ENCODE measurements at places on chromosomes 2 and 18. TPM values are rescaled to one million over a fixed set of nuclear protein-coding genes. Genes with fewer than 3 reads are reported as not detected.
A peak's percentile ranks its signal among the peaks of the same experiment; 100 is the strongest.

- DNase-seq, result no peak
Measured at GRCh38 chr18:45245091-45245511, 370.2 kb upstream of the SLC14A2 start.

DNA sequence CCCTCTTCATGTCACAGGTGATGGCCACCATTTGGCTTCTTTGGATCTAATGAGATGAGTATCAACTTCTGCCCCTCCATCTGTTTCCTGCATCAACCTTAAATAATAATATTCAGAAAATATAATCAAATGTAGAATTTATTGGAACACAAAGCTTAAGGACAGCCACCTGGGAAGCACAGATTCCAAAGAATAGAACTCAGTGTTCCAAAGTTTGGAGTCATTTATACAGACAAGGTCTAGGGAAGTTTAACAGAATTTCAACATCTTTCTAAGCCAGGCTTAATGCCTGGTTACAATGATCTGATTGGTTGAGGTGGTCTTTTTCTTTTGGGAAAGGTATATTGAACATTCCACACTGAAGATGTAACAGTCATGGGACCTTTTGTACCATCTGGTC is 218.0 kb upstream of the PIEZO2 start:
- no peak for DNase-seq

DNA sequence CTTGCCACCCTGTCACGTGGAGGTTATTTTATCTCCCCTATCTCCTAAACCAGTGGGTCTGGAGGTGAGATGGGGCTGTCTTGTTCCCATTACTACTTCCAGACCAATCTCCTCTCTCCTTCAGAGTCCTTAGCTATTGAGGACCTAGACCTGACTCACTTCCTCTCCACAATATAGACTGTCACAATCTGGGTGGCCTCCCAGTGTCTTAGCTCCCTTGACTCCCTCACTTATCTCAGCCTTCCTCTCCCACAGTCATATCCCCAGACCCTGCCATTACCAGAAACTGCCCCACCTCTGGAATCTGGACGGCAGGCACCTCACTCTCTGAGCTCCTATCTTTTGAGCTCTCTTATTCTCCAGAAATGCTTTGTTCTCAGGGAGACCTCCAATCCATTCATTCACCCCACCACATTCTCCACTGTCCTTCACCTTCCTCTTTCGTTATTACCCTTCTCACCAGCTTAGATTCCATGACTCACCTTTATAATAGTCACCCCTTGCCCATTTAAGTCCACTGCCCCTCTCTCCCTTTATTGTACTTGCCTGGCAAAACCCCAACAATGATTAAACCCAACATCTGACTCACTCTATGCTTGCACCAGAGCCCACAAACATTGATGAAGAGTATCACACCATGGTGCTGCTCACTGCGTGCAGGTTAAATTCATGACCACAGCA is 23.3 kb upstream of the SIX3 start:
- DNase-seq, result no peak

GRCh38 chr2:63882395-63883105 is 40.9 kb downstream of the UGP2 start:
- no peak for DNase-seq

DNA sequence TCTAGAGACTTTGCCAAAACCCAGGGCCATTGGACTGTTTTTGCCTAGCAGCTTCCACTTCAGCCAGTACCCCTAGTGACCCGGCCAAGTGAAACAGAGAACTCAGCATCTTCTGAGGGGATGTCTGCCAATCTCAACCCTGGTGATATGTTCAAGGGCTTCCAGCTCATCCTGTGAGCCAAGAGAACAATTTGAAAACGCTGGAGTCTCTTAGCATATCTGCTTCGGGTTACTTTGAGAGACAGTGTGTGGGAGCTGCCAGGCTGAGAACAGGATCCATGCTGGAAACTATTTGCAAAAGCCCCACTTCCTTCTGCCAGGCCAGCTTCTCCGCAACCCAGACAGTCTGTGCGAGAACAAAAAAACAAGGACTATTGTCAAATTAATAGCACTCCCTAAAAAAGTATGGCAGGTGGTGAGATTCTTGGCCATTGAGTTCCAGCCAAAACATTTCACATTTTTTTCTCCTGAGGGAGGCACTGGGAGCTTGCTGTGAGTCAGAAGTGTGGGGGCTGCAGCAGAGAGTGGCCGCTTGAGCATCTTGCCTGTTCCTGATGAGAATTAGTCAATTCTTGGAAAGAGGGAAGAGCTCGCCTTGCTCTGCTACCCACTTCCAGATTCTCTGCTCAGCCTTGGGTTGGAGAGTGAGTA is 395.6 kb upstream of the TRIB2 start:
- DNase-seq, result peak; percentile 98

- DNase-seq, result peak; percentile 4
Measured at GRCh38 chr2:211035548-211036185, 479.3 kb downstream of the CPS1 start.

GRCh38 chr2:143058851-143059250 is 70.4 kb upstream of the ARHGAP15 start:
- no peak for DNase-seq

GRCh38 chr2:60806988-60807681 is 51.1 kb downstream of the PAPOLG start:
- peak; percentile 77 for DNase-seq

- peak; percentile 74 for DNase-seq
Measured at GRCh38 chr2:216799873-216800431, 59.9 kb downstream of the TNP1 start.

DNA sequence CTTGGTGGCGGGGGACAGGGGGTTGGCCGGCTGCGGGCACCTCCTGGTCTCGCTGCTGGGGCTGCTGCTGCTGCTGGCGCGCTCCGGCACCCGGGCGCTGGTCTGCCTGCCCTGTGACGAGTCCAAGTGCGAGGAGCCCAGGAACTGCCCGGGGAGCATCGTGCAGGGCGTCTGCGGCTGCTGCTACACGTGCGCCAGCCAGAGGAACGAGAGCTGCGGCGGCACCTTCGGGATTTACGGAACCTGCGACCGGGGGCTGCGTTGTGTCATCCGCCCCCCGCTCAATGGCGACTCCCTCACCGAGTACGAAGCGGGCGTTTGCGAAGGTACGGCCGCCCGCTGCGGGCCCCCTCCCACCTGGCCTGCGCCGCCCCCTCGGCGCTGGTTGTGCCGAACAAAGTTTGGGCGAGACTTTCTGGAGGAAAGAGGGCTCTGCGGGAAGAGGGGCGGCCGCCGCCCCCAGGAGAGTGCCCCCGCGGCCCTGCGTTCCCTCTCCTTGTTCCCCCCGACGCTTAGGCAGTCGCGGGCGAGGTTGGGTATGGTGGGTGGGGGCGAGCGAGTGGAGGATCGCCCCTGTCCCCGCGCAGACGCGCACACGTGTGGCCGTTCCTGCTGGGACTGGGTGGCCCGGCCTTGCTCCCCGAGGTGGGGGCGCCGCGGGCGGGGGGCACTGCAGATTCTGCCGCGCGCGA is 866 bp downstream of the CRIM1 start:
- peak; percentile 34 for DNase-seq

DNA sequence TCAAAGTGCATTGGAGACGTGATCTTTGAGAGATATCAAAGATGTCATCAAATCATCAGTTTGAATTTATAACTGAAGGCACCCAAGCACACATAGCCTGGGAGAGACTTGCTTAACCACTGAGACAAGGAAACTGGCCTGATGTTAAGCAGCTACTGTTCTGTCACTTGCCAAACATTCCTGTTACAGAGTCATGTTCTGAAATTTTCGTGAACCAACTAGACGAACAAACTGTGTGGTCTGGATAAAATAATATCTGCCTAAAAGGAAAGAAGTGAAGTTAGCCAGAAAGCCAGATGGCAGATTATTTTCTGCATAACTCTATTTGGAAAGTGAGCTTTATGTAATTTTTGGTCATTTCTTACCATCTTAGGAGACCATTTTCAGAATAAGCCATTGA is 51.4 kb downstream of the SPATS2L start:
- no peak for DNase-seq

DNA sequence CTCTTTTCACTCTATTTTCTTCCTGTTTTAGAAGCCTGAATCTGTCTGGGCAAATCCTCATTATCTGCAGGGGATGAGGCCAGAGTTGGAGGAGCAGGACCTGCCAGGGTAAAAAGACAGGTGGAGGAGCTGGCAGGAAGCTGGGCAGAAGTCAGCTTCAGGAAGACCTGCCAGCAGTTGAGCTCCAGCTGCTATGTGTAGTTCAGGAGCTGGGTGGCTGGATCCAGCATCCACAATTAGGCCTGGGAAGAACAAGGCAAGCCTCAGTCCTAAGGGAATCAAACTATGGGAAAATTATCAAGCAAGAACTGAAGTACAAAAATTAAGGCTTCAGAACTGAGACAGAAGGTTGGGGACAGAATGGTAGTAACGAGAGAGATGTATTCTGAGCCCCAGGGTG is 174.0 kb downstream of the MREG start:
- DNase-seq, result no peak

DNA sequence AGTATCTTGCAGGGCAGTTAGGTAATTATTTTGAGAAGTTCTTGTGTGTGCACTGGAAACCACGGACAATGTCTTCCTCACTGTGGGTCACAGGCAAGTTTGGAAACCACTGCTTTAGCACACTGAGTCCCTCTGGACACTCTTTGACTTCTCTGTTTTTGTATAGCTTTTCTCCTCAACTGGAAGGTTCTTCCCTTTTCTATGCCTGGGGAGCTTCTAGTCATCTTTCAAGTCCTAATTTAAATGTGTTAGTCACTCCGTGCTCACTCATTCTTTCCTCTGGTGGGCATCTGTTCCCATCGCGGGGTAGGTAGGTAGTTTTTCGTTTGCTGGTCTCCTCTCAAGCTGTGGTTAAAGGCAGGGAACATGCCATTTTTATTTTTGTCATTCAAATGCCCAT is 32.1 kb downstream of the E2F6 start:
- DNase-seq, result no peak

- no peak for DNase-seq
Measured at GRCh38 chr2:106122157-106122556, 71.9 kb downstream of the UXS1 start.

- DNase-seq, result no peak
Measured at GRCh38 chr2:11875481-11875880, 129.0 kb downstream of the LPIN1 start.

DNA sequence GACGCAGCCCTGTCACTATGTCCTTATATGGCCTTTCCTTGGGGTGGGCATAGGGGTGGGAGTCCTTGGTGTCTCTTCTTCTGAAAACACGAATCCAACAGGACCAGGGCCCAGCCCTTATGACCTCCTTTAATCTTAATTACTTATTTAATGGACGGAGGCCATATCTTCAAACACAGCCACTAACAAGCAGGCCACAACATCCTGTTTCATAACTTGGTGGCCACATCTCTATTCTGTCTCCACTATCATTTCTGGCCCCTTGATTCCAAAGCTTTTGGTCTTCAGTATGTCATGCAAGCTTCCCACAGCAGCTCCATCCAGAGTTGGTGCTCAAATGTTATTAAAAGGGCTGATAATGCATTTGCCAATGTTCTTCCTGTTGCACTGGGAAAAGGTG is 287.3 kb upstream of the SMIM21 start:
- DNase-seq, result no peak

DNA sequence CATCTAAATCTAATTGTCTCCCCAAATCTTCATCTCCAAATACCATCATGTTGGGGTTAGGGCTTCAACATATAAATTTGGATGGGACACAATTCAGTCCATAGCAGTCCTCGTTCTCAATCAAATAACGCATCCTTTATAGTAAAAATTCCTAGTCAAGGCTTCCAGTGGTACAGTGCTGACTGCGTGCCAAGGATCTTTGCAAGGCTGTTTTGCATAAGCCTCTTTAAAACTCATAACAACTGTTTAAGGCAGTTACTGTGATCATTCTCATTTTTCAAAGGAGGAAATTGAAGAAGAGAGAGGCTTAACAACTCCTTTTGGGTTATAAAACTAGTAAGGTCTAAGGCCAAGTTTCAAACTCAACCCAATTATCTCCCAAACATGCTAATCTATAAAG is 666.9 kb downstream of the NYAP2 start:
- DNase-seq, result no peak

GRCh38 chr18:53686965-53687364 is 537.5 kb downstream of the MBD2 start:
- DNase-seq, result no peak

DNA sequence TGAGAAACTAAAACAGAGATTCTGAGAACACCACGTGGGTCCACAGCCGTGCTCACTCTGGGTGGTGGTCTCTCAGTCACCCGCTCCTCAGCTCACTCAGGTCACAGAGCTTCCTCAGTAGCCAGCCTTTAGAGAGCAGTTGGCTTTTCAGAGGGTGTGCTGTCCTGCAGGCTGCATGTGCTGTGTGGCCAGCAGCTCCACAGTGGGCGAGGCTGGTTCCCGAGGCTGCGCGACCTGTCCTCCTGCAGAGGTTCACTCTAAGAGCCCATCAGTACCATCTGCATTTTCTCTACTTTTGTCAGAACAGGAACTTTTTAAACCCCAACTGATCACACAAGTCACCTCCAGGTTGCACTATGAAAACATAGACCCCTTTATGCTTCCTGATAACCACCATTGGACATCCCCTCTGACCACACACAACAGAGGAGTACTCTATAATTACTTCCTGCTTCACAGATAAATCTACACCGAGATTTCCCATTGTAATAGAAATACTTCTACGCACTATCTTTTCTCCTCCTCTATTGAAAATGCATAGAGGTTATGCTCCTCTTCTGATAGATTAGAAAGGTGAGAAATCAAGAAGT is 93.1 kb downstream of the GYPC start:
- no peak for DNase-seq

DNA sequence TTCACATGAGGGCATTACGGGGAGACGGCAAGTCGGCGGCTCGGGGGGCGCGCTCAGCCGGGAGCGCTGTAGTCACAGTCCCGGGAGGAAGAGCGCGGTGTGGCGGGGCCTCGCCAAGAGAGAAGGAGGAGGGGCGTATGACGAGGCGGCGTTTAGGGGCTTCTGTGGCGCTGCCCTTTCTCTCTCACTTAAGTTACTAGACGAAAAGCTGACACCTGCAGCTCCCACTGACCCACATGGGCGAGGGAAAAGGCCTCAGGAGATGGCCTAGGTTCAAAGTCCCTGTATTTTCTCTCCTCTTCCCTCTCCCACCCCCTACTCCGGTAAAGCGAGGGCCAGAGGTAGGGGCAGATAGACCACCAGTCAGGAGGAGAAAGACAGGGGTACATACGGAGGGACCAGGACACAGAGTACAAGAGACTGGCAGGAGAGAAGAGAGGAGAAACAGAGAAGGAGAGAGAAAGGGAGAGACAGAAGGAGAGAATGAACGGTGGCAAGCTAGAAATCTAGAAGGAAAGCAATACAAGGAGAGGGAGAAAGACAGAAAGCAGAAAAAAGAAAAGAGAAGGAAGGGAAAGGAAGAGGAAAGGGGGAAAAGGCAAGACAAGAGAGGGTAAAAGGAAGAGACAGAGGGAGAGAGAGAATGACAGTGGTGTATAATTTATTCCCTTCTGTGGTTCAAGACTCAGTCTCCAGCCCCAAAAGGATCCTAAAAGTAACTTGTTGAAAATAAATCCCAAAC is 3.8 kb downstream of the SIX2 start:
- DNase-seq, result no peak

PCARE gene
- total RNA-seq, result not detected

ARHGAP28 gene
- 3.8 TPM for total RNA-seq

GTF2A1L gene
- total RNA-seq, result not detected

INPP1 gene
- 4.1 TPM for total RNA-seq

GPR39 gene
- 9.0 TPM for total RNA-seq

NUP35 gene
- 23.3 TPM for total RNA-seq

CARF gene
- total RNA-seq, result 3.1 TPM

BOLL gene
- total RNA-seq, result not detected

MEP1B gene
- not detected for total RNA-seq

PASK gene
- 4.1 TPM for total RNA-seq

IHH gene
- not detected for total RNA-seq

SMC6 gene
- total RNA-seq, result 10.4 TPM

TMSB10 gene
- 842 TPM for total RNA-seq

VWA3B gene
- not detected for total RNA-seq

TUBA4B gene
- total RNA-seq, result not detected

LYPD6 gene
- total RNA-seq, result 0.90 TPM

SCG2 gene
- total RNA-seq, result 0.56 TPM
